ENCODE measurements at places on chromosomes 4 and X.

GRCh38 chr4:119302073-119302832, 19.7 kb downstream of the FABP2 start:
- no peak for ATAC-seq

DNA sequence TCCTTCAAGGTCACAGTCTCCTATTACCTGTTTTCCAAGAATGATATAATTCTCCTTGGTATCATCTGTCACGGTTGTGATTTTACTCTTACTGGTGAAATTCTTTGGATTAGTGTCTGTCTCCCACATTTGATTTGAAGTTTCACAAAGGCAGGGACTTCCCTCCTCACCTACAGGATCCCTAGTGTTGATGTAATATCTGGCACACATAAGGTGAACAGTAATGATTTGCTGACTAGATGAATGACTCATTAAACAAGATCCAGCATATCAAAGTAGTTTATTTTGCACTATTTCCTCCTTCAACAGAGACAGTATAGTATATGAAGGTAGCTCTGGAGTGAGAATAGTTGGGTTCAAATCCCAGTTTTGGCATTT, 135.3 kb upstream of the IL1RAPL2 start:
- no peak for ATAC-seq

DNA sequence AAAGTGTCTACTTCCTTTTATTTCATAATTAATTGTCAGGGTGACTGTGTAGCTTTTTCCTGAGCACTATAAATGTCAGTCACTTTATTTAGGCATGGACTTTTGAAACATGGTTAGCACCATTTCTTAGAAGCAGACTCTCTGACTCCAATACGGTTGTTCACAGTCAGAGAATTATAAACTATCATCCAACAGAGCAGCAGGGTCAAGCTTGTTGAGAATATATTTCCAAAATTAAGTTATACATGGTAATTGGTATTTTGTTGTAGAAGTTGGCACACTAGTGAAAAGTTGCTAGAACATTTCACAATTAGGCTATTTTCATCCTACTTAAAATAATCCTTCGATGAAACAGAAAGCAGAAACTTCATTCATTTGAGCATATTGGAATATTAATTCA, 1155.5 kb upstream of the IGFBP7 start:
- no peak for ATAC-seq

GRCh38 chr4:5746829-5747737, 36.1 kb downstream of the EVC start:
- no peak for ATAC-seq

- no peak for ATAC-seq
Measured at GRCh38 chr4:25788703-25789238, 74.0 kb downstream of the SEL1L3 start.

- ATAC-seq, result no peak
Measured at GRCh38 chr4:111274060-111274459, 651.2 kb upstream of the PITX2 start.

DNA sequence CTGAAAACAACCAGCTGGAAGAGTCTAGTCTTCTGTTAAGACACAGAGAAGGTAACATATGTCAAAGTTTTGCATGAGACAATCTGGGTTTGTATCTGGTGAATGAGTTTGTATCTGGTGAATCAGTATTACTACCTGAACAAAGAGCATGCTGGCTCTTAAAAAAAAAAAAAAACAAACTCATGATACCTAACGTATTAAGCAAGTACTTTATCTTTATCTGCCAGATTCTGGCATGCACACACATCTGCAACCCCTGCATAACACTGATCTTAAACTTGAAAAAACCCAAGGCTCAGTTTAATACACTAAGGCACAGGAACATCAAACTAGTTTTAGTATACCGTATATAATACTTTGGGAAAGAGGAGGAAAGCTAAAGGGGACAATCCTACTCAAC, 5.8 kb downstream of the YTHDC1 start:
- no peak for ATAC-seq

- ATAC-seq, result no peak
Measured at GRCh38 chrX:38108364-38108763, 102.0 kb downstream of the SYTL5 start.

- ATAC-seq, result no peak
Measured at GRCh38 chr4:163179207-163179606, 12.5 kb upstream of the NAF1 start.

GRCh38 chr4:158710814-158711213, 12.4 kb downstream of the PPID start:
- no peak for ATAC-seq

- peak; percentile 70 for ATAC-seq
Measured at GRCh38 chr4:140078366-140078765, 75.6 kb downstream of the MAML3 start.

- ATAC-seq, result no peak
Measured at GRCh38 chr4:153622778-153623240, 61.3 kb upstream of the TLR2 start.

- no peak for ATAC-seq
Measured at GRCh38 chr4:181194096-181194495, 1049.1 kb upstream of the TENM3 start.

- peak; percentile 26 for ATAC-seq
Measured at GRCh38 chrX:154021131-154021611, 1.5 kb upstream of the IRAK1 start.

- ATAC-seq, result no peak
Measured at GRCh38 chr4:83758285-83758684, 222.4 kb downstream of the GPAT3 start.

GRCh38 chr4:22483551-22483981, 32.3 kb downstream of the ADGRA3 start:
- ATAC-seq, result no peak

GRCh38 chr4:67714248-67714583, 13.3 kb upstream of the UBA6 start:
- ATAC-seq, result peak; percentile 48

DNA sequence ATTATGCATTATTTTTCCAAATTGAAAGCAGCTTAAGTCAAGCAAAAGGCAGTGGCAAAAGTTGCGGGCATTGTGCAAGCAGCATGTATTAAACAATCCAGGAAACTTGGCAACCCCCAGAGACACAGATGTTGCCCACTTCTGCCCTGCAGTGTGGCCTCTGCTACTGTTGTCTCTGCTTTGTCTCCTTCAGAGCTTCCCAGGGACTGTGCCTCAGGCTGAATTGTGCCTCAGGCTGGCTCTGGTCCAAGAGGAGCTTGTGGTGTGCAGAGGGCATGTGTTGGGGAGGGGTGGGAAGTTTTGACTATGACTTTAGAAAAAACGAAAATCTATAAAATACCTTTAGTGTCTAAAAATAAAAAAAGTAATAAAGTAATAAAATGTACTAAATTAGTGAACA, 201.4 kb downstream of the CCSER1 start:
- ATAC-seq, result peak; percentile 67

- ATAC-seq, result no peak
Measured at GRCh38 chrX:12967711-12968465, 7.0 kb upstream of the TMSB4X start.

DNA sequence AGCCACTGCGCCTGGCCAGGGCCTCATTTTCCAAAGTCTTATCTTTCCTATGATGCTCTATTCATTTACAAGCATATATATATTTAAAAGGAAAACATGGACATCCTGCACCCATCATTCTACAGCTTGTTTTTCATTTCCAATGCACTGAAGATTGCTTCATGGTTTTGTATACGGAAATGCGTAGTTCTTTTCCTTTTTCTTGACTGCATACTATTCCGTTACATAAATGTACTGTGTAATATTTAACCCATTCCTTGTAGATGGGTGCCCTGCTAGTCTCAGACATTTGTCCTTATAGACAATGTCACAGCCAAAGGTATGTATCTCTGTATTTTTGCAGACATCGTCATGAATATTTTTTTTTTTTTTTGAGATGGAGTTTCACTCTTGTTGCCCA, 257.0 kb downstream of the ASMT start:
- ATAC-seq, result no peak

- no peak for ATAC-seq
Measured at GRCh38 chr4:139297001-139297410, 4.3 kb upstream of the NAA15 start.

GRCh38 chrX:12332786-12333347, 194.6 kb downstream of the FRMPD4 start:
- no peak for ATAC-seq

- ATAC-seq, result peak; percentile 64
Measured at GRCh38 chrX:40154853-40155588, 57.3 kb upstream of the BCOR start.

DNA sequence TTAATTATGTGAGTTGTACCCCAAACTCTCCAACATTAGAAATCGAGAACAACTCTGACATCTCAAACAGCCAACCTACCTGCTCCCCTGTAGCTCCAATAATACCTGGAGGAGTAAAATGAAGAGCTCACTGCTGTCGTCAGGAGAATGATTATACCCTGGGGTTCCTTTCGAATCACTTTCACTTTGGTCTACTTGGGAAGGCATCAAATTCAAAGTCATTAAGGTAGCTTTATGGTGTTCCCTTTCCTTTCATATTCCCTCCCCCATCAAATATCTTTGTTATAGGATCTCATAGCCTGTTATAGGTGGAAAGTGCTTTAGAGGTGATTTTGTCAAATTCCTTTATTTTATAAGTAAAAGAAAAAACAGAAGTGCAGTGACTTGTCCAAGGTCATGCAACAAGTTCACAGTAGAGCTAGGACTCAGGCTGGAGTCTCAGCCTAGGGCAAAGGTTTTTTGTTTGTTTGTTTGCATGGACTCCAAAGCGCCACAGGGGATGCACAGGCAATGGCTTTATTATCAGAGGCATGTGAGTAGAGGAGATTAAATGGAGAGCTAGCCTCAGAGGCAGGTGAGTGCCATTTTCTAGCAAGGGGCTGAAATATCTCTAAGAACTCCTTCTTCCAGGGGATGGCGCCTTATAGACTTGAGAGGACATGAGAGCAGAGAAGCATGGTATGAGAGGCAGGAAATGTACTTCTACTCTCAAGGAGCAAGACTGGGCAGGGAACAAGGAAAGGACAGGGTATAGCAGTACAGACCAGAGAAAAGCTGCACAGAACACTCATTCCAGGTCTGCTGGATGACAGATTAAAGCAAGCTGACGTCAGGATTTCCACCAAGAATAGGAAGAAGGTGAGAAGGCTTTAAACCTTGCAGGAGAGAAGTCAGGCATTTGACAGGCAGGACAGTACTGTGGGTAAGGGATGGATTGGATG, 262.1 kb upstream of the GPC4 start:
- ATAC-seq, result no peak

- ATAC-seq, result no peak
Measured at GRCh38 chrX:41542135-41542534, 95.0 kb downstream of the NYX start.

- ATAC-seq, result no peak
Measured at GRCh38 chr4:190121759-190122158, 51.8 kb upstream of the DUX4 start.

- no peak for ATAC-seq
Measured at GRCh38 chr4:73669410-73670183, 49.4 kb upstream of the RASSF6 start.

- no peak for ATAC-seq
Measured at GRCh38 chr4:184310171-184310567, 92.5 kb upstream of the ENPP6 start.

GRCh38 chr4:78483811-78484210, 67.8 kb upstream of the ANXA3 start:
- no peak for ATAC-seq

- no peak for ATAC-seq
Measured at GRCh38 chr4:83890816-83891215, 354.9 kb downstream of the GPAT3 start.

DNA sequence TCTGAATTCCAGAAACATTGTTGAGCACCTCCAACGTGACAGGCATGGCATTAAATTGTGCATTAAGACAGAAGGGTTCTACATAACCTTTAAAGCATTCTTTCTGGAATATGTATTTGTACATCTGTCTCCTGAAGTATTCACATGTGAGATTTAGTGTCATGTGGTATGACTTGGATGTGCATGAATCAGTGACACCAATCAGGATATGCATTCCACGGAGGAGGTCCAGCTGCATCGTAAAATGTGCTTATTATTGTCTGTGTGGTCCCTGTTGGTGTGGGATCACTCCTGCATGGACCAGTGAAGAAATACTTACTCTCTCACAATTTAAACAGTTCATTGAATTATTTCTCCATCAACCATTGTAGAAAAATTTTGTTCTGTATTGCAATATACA, 149.0 kb downstream of the MID1 start:
- no peak for ATAC-seq

GRCh38 chr4:145132511-145133098, 34.5 kb downstream of the ABCE1 start:
- no peak for ATAC-seq

DNA sequence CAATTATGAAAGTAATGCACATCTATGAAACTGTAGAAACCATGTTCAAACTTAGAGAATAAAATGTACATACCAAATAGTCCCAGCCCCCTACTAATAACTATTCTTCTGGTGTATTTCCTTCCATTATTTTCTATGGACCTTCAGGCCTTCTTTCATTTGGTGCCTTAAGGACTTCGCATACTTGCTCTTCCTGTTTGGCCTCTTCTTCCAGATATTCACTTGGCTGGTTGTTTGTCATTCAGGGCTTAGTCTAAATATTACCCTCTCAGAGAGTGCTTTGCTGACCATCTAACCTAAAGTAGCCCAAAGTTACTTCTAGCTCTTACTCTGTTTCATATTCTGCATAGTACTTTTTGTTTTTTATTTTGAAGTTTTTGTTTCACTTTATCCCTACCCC, 70.3 kb upstream of the ARMCX2 start:
- ATAC-seq, result no peak

DNA sequence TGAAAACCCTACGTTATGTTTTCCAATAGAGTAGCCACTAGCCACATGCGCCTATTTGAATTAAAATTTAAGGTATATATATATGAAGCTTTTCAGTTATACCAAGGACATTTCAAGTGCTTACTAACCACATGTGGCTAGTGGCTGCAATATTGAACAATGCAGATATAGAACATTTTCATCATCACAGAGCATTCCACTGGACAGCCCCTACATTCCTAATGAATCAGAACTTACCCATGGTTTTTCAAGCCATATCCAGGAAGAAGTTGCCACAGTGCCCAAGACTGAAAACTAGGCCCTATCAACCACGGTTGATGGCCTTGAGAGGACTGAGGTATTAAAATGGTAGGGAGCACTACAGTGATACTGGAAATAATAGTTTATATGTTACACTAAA, 29.7 kb downstream of the NEK1 start:
- no peak for ATAC-seq

DNA sequence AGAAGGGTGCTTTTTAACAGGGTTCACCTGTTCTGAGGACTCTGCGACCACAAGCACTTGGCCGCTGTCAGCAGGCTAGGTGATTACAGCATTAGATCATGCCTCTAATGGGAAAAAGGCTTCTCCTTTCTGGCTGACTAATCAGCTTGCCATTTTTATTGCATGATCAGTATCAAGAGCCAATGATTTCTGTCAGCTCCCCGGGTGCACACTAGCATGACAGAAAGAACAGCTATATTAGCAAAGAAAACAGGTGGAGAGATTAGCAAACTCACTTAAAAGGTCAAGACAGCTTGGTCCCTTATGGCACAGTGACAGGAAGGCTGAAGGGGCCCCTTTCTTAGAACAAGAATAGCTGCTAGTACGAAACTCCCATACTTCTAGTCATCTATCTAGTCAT, 170.0 kb downstream of the SMIM20 start:
- peak; percentile 57 for ATAC-seq

DNA sequence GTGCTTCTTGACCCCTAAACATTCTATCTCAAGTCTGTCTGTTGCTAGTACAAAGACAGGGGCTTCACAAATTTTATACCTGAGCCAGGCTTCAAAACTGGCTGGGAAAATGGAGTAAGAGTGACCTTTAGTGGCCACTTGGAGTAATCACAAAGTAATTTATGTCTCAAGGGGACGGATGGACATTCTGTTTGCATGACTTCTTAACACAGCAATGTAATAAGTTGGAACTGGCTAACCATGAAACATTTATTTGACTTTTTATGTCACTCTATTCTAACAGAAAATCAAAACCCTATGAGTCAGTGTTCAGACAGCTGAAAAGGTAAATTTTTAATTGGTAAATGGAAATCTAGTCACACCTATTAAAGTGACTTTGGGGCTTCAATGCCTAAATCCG, 600.6 kb downstream of the ANKRD50 start:
- peak; percentile 76 for ATAC-seq
